ENCODE measurements at places on chromosomes 12 and 14.

DNA sequence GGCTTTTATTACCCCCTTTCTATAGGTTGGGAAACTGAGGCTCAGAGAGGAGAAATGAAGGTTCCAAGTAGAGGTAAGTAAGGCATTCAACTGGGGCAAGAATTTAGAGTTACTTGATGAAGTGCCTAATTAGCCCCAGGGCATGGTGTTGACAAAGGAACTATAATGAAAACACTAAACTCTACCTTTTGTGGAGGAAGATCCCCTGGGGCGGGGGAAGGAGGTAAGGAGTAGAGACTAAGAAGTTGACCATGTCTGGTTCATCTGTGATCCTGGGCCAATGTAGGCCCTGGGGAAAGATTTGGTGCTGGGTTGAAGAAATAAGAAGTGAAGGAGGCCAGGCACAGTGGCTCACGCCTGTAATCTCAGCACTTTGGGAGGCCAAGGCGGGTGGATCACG is 16.2 kb upstream of the COX6A1 start:
- DNase-seq: no peak

DNA sequence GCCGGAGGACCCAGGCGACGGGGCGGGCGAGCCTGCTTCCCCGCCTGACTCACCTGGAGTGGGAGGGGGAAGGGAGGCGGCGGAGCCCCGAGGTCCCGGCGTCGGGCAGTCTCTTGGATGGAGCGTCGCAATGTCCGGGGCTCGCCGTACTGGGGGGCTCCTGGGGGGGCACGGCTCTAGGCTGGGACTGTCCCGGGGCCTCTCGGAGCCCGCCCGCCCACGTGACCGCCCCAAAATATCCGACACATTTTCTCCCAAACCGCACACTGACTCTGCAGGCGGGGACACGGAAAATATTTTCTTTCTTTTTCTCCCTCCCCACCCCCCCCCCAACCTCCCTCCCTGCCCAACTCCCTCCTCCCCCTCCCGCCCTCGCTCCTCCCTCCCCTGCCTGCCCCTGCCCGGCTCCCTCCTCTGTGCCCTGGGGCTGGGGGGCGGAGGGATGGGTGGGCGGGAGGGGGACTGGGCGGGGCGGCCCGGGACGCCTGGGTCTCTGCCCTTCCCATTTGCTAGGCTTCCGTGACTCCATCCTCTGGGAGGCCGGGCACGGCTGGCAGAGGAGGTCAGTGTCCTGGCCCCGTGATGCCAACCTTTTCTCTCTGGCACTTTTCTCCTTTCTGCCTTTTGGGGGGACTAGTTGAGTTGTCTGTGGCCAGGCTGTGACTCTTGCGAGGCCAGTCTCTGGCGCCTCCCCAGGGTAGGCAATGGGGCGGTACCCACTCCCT is at the start of gene RARG:
Gene RARG (minus strand): TSS at position 289 of the 725 bp plus-strand sequence. CDS start 4,664 bp downstream, outside the sequence.
- peak; percentile 78 for DNase-seq

DNA sequence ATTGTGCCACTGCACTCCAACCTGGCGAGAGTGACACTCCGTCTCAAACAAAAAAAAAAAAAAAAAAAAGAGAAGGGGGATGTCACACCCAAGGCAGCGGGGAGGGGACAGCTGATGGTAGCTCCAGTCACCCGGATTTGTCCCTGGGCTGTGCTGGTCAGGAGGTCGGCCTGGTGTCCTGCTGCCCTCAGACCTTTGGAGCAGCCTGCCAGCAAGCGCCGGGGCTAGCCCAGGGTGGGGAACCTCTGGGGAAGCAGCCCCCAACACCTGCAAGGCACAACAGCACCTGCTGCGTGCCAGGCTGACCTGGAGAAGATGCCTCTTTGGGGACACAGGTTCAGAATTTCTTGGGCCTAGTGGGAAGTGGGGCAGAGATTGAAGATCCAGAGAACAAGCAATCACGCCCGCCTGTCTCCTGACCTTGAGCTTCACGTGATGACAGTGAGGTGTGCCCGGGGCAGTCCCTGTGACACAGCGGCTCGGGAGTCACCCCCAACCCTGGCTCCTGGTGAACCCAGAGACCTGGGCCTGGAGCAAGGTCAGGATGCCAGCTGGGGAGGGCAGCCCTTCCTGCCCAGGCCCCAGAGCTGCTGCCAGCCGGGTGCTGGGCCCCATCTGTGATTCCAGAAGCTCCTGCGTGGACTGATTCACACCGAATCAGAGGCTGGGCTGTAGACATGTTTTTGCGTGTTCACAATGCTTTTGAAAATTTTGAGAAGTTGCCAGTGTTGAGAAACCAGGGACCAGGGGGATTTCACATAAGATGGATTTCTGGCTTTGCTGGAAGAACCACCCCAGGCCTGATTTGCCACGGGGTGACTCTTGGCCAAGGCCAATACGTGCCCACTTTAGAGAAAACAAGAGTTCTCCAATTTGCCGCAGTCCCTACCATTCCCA is 66.4 kb downstream of the RFLNA start:
- DNase-seq: no peak

DNA sequence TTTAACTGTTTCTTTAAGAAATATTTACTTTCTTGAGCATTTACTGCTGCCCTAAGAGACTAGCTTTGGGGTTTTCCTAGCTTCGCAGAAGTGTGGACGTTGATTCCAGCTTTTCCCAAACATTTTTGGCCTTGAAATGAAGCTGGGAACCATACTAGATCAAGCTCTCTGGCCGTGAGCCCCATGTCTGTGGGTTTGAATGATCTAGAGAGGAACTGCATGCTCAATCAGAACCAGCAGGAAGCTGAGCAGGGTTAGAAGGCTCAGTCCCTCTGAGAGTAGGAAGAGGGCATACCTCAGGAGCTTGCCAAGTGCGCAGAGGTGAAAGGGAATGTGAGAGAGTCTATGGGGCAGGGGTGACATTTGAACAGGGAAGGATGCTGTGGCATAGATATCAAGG is 292.1 kb downstream of the CACNA1C start:
- no peak for DNase-seq

GRCh38 chr14:53921027-53921426 is 35.6 kb downstream of the BMP4 start:
- DNase-seq: no peak

GRCh38 chr14:73810478-73811163 is 41.0 kb upstream of the PTGR2 start:
- DNase-seq: no peak

- DNase-seq: no peak
Measured at GRCh38 chr12:57159311-57159710, 11.9 kb upstream of the LRP1-AS start.

DNA sequence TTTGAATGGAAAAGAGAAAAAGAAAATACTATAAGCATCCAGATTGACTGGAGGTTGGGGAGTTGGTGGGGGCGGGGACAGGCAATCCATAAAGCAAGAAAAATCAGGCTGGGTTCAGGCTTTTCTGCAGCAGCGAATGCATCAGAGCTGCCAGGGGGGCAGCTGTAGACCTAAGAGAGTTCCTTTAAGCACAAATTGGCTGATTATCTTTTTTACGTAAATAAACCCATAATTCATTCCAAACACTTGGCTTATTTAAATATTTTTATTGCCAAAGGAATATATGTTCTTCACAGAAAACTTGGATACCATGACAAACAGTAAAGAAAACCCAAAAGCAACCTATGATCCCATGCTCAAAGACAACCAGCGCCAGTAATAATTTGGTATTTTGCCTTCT is 10.2 kb downstream of the BDKRB2 start:
- DNase-seq: no peak

GRCh38 chr12:131721548-131721947 is 10.7 kb downstream of the SFSWAP start:
- DNase-seq: no peak

- DNase-seq: no peak
Measured at GRCh38 chr12:117067016-117067415, 32.2 kb downstream of the TESC start.

All from CD4-positive, alpha-beta T cell treated with Interleukin-21 for 1 hour (primary cell).